ENCODE measurements at places on chromosomes 11 and 22.

DNA sequence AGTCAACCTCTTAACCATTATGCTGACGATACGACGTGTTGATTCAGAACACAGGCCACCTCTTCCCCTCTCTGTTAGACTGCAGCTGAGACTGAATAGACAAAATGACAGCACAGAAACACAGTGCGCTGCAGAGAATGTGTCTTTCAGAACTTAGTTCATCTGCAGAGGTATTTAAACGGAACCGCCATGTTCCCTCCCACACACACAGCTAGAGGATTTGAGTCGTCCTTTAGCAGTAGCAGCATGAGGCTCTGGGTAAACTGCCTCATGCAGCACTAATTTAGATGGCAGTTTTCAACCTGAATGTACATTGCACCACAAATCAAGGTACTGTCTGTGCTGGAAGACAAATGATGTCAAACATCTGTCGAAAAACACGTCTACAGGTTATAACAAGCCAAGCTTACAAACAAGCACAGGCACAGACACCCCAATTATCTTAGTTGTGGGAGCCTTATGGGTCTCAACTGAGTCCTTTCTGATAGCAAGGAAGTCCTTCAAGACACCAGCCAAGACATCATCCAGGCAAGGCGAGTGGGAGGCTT, 76.6 kb upstream of the LRRC4C start:
- no peak for DNase-seq

DNA sequence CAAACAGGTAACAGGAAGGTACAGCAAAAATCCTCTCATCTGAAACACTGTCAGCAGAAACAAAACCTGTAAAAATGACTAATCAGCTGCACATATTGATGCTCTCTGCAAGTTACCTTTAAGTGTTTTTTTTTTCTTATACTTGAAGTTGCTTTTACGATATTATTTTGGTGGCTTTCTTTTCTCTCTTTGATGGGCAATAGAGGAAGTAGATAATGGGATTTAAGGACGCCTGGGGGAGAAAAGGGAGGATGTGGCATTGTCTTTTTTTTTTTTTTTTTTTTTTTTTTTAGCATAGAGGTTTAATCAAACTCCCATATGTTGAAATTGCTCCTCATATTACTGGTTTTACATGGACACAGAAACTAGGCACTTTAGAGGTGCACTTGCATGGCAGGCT, 11.4 kb upstream of the ADSL start:
- DNase-seq: no peak

GRCh38 chr11:116647305-116648080, 125.3 kb downstream of the BUD13 start:
- no peak for DNase-seq

- DNase-seq: no peak
Measured at GRCh38 chr11:26418386-26418912, 86.5 kb downstream of the ANO3 start.

DNA sequence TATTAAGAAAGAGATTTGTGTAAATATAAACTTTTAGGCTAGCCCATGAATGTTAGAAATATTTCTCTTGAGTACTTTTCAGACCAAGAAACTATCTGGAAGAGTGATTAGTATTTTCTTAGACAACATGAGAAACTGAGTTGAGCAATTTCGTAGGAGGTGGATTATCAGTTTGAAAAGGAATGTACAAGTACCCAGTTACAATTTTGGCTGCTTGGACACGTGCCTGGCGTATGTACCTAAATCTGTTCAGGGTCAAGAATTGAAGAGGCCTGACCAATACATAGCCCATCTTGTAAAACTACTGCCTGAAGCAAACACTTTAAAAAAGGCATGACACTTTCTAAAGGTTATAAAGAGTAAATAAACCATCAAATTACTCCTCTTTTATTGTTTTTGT, 71.1 kb downstream of the CCDC73 start:
- no peak for DNase-seq

DNA sequence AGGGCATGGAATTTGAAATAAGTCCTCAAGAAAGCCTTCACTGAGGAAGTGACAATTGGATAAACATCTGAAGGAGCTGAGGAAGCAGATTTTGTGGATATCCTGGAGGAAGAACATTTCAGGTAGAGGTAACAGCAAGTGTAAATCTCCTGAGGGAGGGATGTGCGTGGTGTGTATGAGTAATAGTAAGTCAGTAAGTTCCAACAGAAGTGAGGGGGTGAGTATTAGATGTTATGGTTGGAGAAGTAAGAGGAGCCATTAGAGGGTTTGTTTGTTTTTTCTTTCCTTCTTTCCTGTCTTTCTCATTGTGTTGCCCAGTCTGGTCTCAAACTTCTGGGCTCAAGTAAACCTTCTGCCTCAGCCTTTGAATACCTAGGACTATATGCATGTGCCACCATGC, 29.0 kb downstream of the ANKRD42 start:
- no peak for DNase-seq

GRCh38 chr22:46748908-46749675, 11.0 kb upstream of the CERK start:
- DNase-seq: peak; percentile 73

DNA sequence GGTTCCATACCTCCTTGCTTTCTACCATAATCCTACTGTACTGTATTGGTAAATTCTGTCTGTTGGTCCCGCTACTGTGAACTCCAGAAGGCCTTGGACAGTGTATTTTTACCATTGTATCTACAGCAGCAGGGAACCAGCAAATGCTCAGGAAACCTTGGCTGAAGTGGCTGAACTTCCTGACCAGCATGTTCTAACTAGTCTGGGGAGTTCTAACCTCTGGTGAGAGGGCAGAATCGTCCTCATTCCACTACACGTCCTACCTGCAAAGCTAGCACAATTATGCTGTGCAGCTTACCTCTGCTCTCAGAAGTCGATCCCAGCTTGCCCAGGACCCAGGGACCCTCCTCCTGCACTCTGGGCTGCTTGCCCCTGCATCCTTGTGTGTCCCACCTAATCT, 283.1 kb downstream of the TENM4 start:
- DNase-seq: no peak

GRCh38 chr11:10807493-10808234, 1.1 kb downstream of the EIF4G2 start:
- peak; percentile 69 for DNase-seq

- no peak for DNase-seq
Measured at GRCh38 chr22:42651134-42651533, 1.9 kb upstream of the CYB5R3 start.

DNA sequence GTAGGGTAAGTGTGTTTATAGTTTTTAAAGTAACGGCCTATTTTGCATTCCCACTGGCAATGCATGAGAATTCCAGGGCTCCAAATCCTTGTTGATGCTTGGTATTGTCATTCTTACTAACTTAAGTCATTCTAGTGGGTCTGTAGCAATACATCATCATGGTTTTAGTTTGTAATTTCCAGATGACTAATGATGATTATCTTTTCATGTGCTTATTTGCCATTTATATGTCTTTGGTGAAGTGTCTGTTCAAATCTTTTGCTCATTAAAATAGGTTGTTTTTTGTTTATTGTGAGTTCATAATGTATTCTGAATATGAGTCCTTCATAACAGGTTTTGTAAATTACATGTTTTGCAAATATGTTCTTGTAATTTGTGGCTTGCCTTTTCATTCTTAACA, 31.2 kb downstream of the MTMR3 start:
- no peak for DNase-seq

- no peak for DNase-seq
Measured at GRCh38 chr11:26584818-26585217, 12.8 kb upstream of the MUC15 start.

GRCh38 chr22:36405671-36406538, 18.1 kb upstream of the MYH9 start:
- DNase-seq: peak; percentile 89

DNA sequence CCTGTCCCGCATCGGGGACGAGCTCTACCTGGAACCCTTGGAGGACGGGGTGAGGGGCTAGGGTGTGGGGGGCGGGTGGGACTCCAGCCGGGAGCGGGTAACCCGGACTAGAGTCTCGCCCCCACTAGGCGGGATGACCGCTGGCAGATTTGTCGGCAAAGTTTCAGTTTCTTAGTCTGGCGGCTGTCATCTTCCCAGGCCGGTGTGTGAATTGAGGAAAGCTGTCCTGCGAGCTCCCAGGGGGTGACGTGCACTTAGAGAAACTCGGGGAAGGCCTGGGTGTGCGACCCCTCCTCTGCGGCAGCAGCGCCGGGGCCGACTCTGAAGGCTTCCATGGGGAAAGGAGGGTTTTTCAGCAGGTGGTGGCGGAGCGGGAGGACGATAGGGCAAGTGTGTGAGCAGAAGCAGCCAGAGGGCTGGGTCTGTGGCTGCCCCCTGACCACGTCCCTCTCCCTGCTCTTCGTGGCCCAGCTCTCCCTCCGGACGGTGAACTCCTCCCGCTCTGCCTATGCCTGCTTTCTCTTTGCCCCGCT, 463 bp downstream of the RAD9A start:
- DNase-seq: no peak

DNA sequence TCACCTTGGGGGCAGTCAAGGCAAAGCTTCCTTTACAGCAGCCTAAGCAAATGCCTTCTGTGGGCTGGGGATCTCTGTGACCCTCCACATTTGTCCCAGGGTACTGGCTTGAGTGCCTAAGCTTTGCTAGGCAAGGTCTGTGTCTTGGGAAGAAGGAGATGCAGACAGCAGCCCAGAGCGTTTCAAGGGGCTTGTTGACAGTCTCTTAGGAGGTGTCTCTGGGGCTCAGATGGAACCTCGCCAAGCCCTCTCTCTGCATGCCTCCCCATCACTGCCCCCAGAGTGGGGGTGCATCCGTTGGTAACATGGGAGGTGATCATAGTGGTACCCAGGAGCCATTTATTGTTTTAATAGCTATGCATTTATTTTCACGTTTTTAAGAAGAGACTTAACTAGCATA, 29.1 kb upstream of the TMPRSS4 start:
- no peak for DNase-seq

DNA sequence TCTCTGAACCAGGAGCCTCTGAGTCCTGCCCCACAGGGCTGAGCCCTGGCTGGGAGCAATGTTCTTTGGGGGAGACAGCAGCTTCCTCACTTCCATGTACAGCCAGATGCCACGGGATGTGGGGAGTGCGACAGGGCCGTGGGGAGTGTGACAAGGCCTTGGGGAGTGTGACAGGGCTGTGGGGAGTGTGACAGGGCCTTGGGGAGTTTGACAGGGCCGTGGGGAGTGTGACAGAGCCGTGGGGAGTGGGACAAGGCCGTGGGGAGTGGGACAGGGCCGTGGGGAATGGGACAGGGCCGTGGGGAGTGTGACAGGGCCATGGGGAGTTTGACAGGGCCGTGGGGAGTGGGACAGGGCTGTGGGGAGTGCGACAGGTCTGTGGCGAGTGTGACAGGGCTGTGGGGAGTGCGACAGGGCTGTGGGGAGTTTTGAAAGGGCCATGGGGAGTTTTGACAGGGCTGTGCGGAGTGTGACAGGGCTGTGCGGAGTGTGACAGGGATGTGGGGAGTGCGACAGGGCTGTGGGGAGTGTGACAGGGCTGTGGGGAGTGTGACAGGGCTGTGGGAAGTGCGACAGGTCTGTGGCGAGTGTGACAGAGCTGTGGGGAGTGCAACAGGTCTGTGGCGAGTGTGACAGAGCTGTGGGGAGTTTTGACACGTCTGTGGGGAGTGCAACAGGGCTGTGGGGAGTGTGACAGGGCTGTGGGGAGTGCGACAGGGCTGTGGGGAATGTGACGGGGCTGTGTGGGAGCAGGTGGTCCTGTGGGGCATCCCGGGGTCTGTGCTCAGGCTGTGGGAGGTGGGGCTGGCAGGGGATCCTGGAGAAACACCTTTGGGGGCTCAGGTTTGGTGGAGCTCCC, 6.6 kb upstream of the KRTAP5-6 start:
- no peak for DNase-seq

GRCh38 chr11:125170001-125170509, 5.5 kb downstream of the PKNOX2 start:
- no peak for DNase-seq

- DNase-seq: no peak
Measured at GRCh38 chr22:23520863-23521440, 59.1 kb downstream of the IGLL1 start.

DNA sequence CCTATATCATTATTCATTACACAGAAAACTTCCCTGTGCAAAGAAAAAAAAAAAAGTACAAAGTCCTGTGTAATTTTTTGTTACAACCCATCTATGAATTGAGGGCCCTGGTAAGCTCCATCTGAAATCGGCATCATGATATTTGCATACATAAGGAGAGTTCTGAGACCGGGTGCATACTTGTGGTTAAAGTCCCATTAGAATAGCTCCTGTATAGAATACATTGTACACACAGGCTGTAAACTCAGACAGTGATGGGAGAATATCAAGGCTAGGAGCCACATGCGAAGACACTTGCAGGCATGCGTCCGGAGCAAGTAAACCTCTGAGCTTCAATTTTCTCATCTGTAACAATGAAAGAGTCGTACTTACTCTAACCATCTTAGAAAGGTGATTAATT, 353.2 kb downstream of the ETS1 start:
- no peak for DNase-seq

- no peak for DNase-seq
Measured at GRCh38 chr11:1546536-1547466, 25.3 kb downstream of the DUSP8 start.
